Activated CD4-positive, alpha-beta memory T cell treated with anti-CD3 and anti-CD28 coated beads, Interleukin-2, amount 10 ng/mL, durations not matched to agents 7 days and 5 days (primary cell): ENCODE measurements at places on chromosomes 12 and 14. TPM values are rescaled to one million over a fixed set of nuclear protein-coding genes. Genes with fewer than 3 reads are reported as not detected.

The PRPH gene
- not detected for total RNA-seq

The GRIP1 gene
- total RNA-seq: 0.18 TPM

The PLCZ1 gene
- not detected for total RNA-seq

The SLC5A8 gene
- total RNA-seq: not detected

The KCNC2 gene
- not detected for total RNA-seq

The NRXN3 gene
- total RNA-seq: not detected

The P2RX2 gene
- not detected for total RNA-seq

The ARMH4 gene
- total RNA-seq: not detected

The CACNA2D4 gene
- total RNA-seq: 20.8 TPM

The HCAR2 gene
- not detected for total RNA-seq

The DMAC2L gene
- 12.6 TPM for total RNA-seq

The SDSL gene
- not detected for total RNA-seq

The FITM1 gene
- total RNA-seq: 1.3 TPM

The TNFAIP2 gene
- total RNA-seq: 0.20 TPM

The COX8C gene
- total RNA-seq: not detected

The GPD1 gene
- total RNA-seq: 0.40 TPM
